ENCODE measurements at places on chromosomes 16 and 17. TPM values are rescaled to one million over a fixed set of nuclear protein-coding genes. Genes with fewer than 3 reads are reported as not detected.

DNA sequence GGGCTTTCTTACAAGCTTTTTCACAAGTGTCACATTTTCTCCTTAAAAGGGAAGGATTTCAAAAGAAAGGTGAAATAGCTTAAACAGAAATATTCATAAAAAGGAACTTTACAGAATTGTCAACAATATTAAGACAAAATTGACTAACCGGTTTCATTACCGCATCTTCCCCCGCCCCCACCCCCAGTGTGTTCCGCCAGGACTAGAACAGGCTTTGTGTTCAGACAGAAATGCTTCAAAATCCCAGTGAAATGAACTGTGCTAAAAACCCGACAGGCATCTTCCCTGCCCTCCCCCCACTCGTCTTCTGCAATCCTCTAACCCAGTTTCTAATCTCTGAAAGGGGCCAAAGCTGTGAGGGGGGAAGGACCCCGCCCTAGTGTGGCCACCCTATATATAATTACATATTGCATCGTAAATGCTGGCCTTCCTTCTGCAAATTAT, 990 bp upstream of the ROGDI start:
- DNase-seq, result no peak

DNA sequence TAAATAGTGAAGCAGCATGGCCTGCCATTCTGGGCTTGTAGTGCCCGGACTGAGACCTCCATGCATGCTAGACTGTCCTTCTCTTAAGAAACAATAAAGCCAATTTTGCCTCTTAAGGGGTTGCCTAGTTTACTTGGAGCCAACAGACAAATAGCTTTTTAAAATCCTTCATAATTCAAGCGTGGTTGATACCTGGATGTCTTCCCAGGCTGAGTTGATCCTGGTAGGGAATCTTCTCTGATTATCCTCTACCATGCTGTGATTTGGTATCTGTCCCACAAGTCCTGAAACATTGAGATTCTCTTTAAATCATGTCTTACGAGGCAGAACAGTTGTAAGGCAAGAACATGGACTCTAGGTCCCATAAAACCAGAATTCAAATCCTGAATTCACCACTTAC, 359.6 kb upstream of the CCL2 start:
- no peak for DNase-seq

DNA sequence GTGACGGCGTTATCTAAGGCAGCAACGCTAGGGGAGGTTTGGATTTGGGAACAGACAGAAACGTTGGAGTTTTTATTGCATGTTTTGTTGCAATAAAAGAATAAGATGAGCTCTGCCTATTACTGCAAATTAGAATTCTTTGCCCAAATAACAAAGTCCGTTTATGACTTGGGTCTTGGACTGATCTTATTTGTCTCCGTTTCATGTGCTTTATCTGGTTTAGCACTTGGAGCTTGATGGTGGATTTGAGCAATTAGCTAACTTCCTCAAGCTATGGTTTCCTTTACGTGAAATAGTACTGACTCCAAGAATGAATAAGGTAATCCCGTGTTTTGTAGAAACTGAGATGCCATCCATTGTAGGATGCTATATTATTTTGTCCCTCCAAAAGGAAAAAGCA, 233.0 kb upstream of the IRX5 start:
- DNase-seq, result no peak

The NTN3 gene
- total RNA-seq, result 1.2 TPM

The SEPTIN12 gene
- total RNA-seq, result not detected

The CA7 gene
- total RNA-seq, result not detected

DNA sequence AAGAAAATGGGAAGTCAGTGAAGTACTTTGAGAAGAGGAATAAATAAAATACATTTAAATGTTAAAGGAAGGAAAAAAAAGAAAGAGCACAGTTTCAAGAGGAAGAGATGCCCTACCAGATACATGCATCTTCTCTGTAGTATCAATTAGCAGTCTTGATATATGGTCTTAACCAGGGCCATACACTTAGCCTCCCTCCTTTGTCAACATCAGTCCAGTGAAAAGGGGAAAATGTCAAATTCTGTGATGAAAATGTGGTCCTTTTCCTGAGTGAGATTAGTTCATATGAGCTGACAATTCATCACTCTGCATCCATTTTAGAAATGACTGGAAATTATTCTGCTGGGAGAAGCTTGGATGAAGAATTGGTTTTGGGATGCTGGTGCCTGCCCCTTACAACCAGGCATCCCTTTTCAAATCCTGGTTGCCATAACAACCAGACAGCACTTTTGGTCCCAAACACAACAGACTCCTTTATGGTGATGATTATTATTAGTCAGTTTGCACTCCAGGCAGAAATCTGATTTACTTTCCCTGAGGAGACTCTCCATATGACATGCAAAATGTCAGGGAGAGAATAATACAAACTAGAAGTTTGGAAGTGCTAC, 933.6 kb upstream of the CDH8 start:
- DNase-seq, result no peak

DNA sequence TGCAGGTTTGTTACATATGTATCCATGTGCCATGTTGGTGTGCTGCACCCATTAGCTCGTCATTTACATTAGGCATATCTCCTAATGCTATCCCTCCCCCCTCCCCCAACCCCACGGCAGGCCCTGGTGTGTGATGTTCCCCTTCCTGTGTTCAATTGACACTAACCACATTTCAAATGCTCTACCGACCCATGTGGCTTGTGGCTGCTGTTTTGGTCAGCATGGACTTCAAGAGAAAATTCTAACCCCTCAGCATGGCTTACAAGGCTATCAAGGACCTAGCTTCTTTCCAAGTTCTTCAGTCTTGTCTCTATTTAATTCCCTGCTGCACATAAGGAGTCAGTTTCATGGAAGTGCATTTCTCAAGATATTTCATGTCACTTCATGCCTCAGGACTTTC, 52.9 kb downstream of the MMD start:
- no peak for DNase-seq

The CANT1 gene
- total RNA-seq, result 36.8 TPM

GRCh38 chr17:69535016-69535570, 120.6 kb downstream of the MAP2K6 start:
- no peak for DNase-seq

DNA sequence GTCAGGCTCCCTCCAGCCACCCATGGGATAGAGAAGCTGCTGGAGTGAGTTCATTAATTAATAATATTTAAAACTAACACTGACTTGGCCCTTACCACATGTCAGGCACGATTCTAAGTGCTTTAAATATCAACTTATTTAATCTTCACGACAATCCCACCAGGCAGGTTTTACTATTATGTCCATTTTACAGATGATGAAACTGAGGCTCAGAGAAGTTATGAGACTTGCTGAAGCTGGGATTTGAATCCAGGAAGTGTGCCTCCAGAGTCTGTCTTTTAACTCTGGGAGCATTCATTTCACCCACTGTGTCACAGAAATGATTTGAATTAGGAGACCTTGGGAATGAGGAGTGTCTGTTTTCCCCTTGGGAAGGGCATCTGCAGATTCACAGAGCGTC, 8.8 kb downstream of the SPNS3 start:
- no peak for DNase-seq

GRCh38 chr16:76976101-76976500, 214.9 kb upstream of the MON1B start:
- no peak for DNase-seq

The CHST4 gene
- total RNA-seq, result 1.9 TPM

DNA sequence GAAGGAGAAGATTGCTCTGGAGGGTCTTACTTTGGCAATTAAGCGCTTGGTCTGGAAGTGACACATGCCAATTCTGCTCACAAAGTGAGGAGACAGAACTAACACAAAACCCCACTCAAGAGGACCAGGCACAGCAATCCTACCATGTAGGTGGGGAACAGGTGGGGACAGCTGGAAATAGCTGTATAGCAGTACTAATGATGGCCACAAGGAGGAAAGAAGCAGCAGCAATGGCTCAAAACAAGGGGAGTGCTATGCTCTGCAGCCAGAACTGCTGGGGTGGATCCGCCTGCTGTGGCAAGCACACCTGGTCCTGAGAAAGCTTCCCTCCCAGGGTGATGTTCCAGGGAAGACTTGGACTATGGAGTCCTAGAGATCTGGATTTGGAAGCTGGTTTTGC, 17.0 kb upstream of the TMEM132E start:
- no peak for DNase-seq

The ABCA6 gene
- total RNA-seq, result 20.5 TPM

All from adrenal gland (tissue), 19 donors.